A549 treated with Hydrocortisone at 1 μM for 4 hours (cell line): ENCODE measurements at places on chromosomes 2 and 18. TPM values are rescaled to one million over a fixed set of nuclear protein-coding genes. Genes with fewer than 3 reads are reported as not detected.

Gene PTPN18
- total RNA-seq, result 27.1 to 30.5 TPM (median 29.6 TPM) in 5 replicates

Gene BBS5
- total RNA-seq, result 4.9 to 5.8 TPM (median 5.4 TPM) in 5 replicates

Gene B4GALT6
- total RNA-seq, result 4.2 to 7.5 TPM (median 5.4 TPM) in 5 replicates

Gene SETBP1
- 0.37 to 0.59 TPM (median 0.57 TPM) in 5 replicates for total RNA-seq

Gene TMX3
- 16.8 to 22.4 TPM (median 20.7 TPM) in 5 replicates for total RNA-seq

Gene PXDN
- 10.4 to 16.9 TPM (median 16.2 TPM) in 5 replicates for total RNA-seq
